ENCODE measurements at places on chromosomes 2 and 18.
A peak's percentile ranks its signal among the peaks of the same experiment; 100 is the strongest.

GRCh38 chr18:64966667-64967066 is 784.1 kb upstream of the CDH7 start:
- DNase-seq = no peak

DNA sequence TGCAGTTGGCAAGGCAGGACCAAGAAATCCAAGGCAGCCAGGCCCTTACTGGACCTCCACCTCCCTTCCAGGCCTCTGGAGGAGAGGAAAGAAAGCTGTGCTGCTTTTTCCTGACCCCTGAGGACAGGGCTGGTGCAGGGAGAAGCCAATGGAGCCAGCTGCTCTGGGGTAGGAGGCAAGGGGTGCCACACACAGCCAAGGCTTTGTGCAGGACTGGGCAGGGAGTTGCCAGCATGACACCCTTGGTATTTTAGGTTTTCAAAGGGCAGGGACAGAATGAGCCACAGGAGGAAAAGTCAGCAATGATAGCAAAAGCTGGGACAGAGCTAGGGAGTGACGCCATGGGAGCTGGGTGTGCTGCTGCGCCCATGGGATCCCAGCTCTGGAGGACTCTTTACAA is 22.9 kb downstream of the CCT7 start:
- DNase-seq = no peak

GRCh38 chr2:239102266-239102665 is 254.4 kb downstream of the TWIST2 start:
- no peak for DNase-seq

- no peak for DNase-seq
Observed at GRCh38 chr2:190327867-190328572, 8.4 kb upstream of the HIBCH start.

GRCh38 chr2:101596333-101596732 is 101.2 kb upstream of the MAP4K4 start:
- no peak for DNase-seq

- no peak for DNase-seq
Observed at GRCh38 chr2:142796161-142796560, 81.3 kb upstream of the KYNU start.

DNA sequence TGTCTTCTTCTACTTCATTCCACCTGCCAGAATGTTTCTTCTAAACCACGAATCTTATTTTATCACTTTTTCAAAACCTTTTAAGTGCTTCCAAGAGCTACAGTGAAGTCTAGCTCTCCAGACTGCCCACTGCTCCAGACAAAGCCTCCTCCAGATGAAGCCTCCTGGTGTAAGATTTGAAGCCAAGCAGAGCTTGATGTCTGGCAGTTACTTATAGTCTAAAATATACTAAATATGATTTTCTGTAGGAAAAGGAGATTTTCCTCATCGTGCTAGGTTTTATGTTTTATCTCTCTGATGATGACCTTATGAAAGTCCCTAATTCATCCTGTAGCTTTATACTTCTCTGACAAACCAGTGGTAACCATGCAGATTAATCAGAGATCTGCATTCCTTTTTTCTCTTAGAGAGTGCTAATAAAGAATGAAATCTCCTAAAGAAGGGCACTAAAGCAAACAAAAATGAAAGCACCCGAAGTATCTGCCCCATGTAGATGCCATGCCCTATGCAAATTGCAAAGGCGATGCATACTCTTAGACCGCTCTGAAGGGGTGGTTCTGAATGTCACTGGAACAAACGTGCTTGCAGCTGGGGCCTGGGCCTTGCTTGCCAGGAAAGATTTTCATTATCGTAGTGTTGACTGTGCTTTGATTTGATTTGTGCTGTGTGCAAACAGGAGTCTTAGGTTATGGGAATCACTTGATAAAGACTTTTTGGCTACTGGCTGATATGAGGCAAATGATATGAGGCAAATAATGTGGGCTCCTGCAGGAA is 314.2 kb downstream of the PID1 start:
- no peak for DNase-seq

- DNase-seq = peak; percentile 55
Observed at GRCh38 chr2:18910843-18911242, 321.5 kb upstream of the NT5C1B start.

GRCh38 chr2:4272261-4272858 is 569.0 kb downstream of the DCDC2C start:
- no peak for DNase-seq
